Frontal cortex (tissue), 4 donors: ENCODE measurements at places on chromosomes 11 and 22.
A peak's percentile ranks its signal among the peaks of the same experiment; 100 is the strongest.

DNA sequence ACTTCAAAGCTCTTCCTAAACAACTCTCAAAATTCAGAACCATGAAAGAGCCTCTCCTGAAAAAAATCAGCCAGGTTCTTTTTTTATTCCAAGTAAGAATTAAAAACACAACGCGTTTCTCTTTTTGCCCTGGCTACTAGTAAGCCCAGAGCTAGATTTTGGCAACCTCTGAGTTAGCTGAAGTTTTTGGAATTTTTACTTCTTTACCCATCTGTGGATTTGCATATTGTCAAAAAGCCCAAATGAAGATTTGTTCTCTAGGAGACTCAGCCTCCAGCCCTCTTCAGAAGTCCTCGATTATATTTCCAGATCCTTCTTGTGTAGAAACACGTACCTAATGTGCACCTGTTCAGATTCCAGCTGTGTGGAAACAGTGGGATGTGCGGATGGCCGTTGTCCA is 517.9 kb downstream of the TBC1D22A start:
- no peak for DNase-seq

GRCh38 chr22:46763051-46763705 is 728 bp downstream of the TBC1D22A start:
- DNase-seq, result no peak

DNA sequence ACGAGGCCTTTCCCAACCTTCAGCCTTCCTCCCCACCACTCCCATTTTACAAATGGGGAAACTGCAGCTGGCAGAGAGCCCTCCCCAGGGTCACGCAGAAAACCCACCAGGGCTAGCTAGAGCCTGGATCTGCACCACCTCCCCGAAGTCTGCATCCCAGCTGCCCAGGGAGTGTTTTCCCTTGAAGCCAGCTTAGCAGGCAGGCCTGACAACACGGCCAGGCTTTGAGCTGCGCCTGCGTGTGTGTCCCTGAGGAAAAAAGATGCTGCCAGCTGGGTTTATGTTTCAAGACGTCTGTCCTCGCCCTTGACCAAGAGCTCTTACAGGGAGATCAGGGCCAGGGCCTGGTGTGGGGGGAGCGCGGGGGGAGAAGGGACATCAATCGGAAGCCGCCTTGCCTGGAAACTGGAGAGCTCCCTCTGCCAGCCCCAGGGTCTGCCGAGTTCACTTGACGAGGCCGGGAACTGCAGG is 20.3 kb downstream of the WNT11 start:
- peak; percentile 54 for DNase-seq

DNA sequence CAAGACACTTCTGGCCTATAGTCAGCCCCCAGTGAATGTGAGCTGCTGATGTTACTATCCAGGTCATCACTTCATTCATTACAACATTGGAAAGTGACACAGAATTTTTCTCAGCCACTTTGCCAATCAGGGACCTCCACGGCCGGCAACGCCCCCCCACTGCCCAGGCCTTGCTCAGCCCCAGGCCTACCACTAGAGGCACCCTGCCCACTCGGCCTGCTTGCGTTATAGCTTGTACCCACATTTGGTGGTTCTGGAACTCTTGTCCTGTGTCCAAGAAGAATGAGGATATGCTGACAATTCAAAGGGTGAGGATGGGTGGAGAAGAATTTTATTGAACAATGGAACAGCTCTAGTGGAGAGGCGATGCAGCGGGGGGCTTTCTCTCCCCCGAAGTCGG is 96.2 kb downstream of the TSPAN18 start:
- no peak for DNase-seq

- DNase-seq, result no peak
Measured at GRCh38 chr11:129694538-129694937, 121.1 kb upstream of the TMEM45B start.

DNA sequence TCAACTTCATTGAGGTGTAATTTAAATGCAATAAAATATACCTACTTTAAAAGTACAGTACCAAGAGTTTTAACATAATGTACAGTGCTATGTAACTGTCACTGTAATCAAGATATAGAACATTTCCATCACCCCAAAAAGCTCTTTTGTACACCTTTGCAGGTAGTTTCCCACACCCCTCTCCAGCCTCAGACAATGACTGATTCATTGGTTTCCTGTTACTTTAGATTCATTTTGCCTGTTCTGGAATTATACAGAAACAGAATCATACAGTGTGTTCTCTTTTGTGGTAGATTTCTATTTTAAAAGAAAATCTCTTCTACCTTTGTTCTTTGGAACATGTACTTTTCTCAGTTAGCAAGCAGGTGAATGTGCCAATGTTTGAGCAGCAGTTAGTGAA is 38.2 kb downstream of the SHISA8 start:
- no peak for DNase-seq

DNA sequence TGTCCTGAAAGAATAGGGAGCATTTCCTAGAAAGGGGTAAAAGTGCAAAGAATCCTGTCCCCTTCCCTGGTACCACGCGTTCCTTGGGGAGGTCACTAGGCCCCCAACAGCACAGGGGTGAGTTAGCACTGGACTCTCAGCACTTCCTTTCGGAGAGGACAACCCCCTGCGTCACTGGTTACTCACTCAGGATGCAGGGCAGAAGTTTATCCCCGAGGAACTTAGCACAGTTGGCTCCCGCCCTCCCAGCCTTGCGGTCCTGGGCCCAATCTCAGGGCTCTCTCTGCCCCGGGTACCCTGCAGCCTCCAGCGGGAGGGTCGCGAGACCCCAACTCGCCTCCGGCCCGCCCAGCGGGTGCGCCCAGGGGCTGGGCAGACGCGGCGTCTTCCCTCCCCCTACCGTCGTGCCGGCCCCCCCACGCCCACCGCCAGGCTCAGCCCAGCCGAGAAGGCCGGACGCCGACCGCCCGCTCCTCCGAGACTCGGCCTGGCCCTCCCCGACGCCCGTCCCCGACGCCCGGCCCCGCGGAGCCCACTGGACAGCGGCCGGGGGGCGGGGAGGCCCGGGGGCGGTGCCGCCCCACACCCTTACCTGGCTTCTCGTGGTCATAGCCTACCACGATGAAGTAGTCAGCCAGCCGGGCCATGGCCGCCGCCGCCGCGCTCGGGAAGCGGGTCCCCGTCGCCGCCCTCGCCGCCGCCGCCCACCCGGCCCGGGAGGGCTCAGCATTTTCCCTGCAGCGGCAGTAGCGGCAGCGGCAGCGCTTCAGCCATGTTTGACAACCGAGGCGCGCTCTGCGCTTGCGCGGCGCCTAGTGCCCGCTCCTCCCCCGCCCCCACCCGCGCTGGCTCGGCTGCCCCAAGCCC is at the start of gene SBF2:
SBF2 (minus strand) TSS at position 797 of the 867 bp plus-strand sequence; CDS start at position 647, 150 bp downstream.
- DNase-seq, result peak; percentile 93

- no peak for DNase-seq
Measured at GRCh38 chr22:27094633-27095308, 437.4 kb downstream of the MIAT start.

- DNase-seq, result no peak
Measured at GRCh38 chr11:24594401-24594800, 97.5 kb downstream of the LUZP2 start.

- DNase-seq, result no peak
Measured at GRCh38 chr11:57406337-57406904, 16.0 kb upstream of the PRG2 start.
